ENCODE measurements at places on chromosomes 4 and X.
A peak's percentile ranks its signal among the peaks of the same experiment; 100 is the strongest.

DNA sequence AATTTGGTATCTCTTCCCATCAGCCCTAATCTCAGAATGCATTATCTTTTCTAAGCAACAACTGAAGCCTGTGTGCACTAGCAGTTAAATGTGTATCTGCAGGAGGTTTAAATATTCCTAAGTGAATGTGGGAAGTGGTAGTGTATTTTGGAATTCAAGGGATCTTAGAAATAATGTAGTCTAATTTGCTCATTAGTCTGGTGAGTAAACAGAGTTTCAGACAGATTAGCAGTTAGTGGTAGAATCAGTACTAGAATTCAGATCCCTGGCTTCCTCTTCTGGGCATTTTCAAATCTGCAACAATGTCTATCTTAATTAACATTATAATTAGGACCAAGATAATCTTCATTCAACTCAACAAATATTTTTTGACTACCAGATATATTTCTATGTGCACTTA is 11.7 kb upstream of the CXCL2 start:
- no peak for DNase-seq

- DNase-seq = no peak
These were observed 1239.8 kb downstream of the PCDH7 start for GRCh38 chr4:31959972-31960371.

DNA sequence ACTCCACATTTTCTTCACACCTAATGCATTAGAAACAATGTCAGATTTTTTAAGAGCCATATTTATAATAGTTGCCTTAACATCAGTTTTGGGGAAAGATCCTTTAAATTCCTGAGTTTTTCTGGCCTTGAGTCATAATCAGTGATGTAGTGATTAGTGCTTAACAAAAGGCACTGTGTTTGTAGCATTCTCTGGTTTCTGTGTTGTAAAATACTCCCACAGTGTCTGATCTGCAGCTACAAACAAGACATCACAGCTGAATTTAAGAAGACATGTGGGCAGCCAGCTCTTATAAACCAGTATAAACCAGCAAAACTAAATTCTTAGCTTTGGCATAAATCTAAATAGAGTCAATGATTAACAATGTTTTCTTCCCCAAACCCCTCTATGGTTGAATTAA is 233.8 kb downstream of the FSTL5 start:
- DNase-seq = no peak

GRCh38 chrX:76434103-76434741 is 6.7 kb downstream of the MAGEE1 start:
- no peak for DNase-seq

DNA sequence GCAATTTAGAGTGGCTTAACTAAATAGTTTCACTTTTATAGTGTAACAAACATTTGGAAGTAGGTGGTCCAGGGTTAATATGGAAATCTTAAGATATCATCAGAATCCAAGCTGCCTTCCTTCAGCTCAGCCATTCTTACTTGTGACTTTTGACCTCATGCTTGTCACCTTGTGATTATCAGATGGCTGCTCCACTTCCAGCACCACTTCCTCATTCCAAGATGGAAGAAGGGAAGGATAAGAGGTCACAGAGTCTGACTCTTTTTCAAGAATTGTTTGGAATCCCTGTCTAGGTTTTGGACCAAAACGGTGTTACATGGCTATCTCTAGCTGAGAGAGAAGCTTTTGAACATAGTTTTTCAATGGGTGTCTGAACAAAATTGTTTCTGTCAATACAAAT is 39.9 kb downstream of the MTTP start:
- DNase-seq = no peak

DNA sequence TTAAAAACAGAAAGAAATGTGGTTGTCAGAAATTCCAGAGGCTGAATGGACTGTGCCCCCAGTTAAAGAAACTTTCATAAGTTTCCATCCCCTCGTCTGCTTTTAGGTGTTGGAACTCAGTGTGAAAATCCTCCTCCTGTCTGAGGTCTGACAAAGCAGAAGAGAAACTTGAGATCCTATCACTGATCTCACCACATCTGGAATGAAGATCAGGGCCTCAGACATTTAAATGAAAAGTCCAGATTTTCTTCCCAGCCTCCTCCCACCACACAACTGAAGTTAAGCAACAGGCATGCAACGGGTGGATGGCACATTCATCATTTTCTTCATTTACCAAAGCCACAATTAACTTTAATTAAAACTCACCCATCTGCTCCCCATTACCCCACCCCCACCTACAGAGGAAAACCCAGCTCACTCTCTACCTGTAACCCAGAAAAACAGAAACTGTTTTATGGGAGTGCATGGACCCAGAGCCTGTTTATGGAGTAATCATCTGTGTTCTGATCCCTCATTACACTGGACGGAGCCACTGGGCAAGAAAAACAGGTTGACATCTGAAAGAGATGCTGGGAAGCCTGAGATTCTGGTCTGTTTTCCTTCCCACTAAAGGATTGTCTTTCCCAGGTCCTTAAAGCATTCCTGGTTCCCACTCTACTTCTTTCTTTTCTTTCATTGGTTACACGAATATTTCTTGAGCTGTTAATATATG is 58.1 kb upstream of the HOPX start:
- DNase-seq = no peak

- DNase-seq = no peak
These were observed 65.1 kb downstream of the PPP3CA start for GRCh38 chr4:101282076-101282844.

GRCh38 chrX:114028907-114029662 is 554.8 kb upstream of the HTR2C start:
- no peak for DNase-seq

- no peak for DNase-seq
These were observed 296 bp upstream of the ADGRL3 start for GRCh38 chr4:61199873-61200186.

- no peak for DNase-seq
These were observed 378.0 kb downstream of the CPXCR1 start for GRCh38 chrX:89124985-89125384.

DNA sequence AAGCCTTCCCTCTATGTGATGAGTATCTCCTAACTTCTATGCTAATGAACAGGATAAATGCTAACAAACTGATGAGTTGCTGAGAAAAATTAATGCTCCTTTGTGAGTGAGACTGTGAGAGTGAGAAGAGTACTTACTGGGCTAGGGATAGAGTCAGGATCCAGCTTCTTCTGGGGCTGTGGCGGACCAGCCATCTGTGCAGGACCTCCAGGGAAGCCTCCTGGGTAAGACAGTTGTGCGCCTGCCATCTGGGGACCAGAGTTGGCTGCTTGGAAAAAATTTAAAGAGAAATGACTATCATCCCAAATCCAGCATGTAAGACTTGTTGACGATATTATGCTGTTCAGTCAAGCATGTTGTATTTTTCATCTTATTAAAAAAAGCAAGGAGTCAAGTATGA is 21.0 kb downstream of the SEC24D start:
- DNase-seq = no peak

GRCh38 chr4:2761035-2761923 is 5.1 kb upstream of the TNIP2 start:
- DNase-seq = no peak

- DNase-seq = peak; percentile 36
These were observed 30.0 kb downstream of the ARHGEF9 start for GRCh38 chrX:63754860-63755579.

GRCh38 chrX:24682739-24683432 is 10.8 kb upstream of the POLA1 start:
- no peak for DNase-seq

DNA sequence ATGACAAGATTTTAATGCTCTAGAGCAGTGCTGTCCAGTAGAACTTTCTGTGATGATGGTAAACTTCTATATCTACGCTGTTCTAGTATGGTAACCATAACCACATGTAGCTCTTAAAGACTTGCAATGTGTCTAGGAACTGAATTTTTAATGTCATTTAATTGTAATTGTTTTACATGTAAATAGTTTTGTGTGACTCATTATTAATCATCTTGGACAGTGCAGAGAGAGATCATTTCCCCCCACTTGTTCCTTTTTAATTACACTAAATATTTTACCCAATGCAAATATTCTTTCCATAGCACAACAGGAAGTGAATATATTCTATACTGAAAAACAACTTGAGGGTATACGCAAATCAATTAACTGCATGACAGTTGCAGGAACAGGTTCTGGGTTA is 5.8 kb downstream of the ATG4A start:
- DNase-seq = no peak

DNA sequence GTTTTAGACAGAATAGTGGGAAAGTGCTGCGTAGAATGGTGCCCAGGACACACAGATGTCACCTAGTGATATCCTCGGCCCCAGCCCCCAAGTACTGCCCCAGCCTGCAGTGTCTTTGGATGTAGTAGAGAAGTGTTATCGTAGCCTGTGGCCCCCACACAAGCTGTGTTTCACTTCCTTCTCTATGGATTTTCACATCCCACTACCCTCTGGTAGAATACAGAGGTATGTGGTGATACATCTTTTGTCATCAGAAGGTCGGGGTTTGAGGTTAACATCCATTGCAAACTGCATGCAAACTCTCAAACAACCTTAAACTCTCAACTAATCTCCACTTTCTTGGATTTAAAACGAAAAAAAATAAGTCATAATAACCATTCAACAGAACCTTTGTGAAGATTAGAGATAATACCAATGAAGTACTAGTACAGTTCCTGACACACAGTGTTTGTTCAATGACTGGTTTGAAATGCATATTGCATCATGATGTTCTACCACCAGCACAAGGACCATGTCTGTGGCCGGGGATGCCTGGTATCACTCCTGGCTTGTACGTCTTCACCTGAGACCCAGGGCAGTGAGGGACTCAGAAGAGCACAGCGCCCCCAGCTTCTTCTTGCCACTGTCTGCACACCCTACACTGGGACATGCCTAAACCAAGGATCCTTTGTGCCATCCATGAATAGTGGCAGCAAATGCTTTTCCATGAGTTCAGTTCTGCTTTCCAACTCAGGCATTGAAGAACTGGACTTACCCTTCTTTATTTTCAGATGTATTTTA is 267.3 kb downstream of the DCTD start:
- no peak for DNase-seq

DNA sequence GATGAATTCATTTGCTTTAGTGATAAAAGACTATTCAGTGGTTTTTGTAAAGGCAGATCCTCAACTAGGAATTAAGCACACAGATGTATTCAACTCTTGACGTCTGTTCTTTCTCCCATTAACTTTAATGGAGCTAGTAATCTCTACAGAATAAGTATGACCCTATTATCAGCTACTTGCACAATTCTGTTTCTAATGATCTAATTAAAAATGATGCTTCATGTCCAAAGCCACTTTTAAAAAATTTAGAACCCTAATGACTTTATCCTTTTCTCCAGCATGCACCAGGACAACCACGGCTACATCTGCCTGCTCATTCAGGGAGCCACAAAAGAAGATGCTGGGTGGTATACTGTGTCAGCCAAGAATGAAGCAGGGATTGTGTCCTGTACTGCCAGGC is 85.4 kb downstream of the CBR4 start:
- no peak for DNase-seq

DNA sequence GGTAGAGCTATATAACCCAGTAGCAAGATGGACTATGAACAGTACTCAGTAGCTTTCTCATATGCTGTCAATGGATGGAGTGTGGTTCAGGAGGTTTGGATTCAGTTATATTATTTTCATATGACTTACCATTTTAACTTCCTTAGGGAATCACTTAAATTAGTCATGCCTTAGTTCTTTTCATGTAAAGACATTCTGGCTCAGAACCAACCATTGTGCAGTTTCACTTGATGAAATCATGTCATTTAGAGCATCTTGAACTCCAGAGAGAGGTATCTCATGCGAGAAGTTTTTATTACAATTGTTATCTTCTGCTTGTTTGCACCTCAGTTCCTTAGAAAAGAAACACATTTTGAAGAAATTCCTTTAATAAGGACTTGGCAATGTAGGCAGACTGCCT is 55.8 kb downstream of the IL1RAPL2 start:
- no peak for DNase-seq

DNA sequence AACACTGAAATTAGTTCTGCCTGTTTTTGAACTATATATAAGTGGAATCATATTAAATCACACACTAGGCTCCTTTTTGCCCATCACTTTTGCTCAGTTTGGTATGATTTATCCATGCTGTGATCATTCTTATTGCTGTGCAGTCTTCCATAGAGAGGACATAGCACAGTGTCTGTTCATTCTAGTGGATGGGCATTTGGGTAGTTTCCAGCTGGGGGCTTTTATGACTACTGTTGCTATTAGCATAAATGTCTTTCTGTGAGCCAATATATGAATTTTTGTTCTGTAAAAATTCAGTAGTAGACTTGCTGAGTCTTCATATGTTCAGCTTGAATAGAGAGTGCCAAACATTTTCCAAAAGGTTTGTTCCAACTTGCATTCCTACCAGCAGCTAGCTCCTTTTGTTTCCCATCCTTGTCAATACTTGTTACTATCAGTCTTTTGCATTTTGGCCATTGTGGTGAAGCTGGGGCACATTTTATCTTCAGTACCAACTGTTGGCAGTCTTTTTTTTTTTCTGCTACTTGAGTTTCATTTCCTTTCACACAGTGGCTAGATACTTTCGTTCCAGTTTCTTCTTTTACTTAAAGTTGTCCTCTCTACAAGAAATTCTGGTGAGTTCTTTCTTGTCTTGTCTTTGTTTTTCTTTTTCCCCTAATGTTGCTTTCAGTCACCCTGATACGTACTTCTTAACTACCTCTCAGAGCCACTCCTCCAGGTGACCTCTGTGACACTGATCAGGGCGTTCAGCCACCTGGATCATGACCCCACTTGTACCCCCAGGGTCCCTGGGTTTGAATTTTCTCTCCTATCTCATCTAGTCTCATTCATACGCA is 87.0 kb downstream of the ANXA3 start:
- peak; percentile 14 for DNase-seq

- no peak for DNase-seq
These were observed 333.6 kb upstream of the IGFBP7 start for GRCh38 chr4:57443787-57444186.

DNA sequence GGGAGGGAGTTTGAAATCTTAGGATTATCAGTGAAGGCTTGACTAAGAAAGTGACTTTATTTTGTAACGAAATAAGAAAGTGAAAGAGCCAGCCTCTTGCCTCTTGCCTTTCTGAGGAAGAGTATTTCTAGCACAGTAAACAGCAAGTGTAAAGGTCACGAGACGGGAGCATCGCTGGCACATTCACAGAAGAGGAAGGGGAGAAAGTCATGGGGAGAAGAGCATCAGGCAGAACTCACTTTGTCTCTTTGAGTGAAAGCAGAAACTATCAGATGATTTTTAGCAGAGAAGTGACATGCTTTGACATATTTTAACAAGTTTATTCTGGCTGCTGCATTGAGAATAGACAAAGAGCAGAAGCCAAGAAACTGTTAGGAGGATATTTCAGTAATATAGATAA is 313.8 kb downstream of the CAMK2D start:
- DNase-seq = no peak

DNA sequence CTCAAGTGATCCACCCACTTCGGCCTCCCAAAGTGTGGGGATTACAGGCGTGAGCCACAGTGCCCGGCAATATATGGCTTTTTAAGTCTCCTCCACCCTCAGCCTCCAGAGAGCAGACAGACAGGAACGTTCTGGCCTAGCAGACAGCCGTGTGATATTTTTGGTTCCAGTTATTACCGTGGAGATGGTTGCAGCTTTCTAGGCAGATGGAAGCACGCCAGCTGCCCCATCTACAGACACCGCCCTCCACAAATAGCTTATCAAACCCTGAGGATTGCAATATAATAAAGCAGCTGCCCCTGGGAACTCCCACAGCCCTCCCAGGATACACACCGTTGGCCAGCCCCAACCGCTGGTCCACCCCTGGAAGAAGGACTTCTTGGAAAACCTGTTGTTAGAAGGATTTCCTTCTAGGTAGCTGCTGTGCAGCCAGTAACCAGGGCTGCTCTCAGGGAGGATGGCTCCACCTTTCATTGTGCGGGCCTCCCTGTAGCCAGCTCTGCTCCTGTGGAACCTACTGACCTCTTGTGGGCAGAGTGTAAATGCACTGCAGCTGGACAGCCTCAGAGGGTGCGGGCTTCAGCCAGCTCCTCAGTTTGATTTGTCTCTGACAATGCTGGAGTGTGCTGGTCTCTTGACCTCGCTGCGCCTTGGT is 44.0 kb downstream of the SLC25A5 start:
- peak; percentile 27 for DNase-seq
